ENCODE measurements at places on chromosomes 4 and X.

- DNase-seq, result no peak
Measured at GRCh38 chr4:86717651-86718050, 123.5 kb downstream of the PTPN13 start.

- no peak for DNase-seq
Measured at GRCh38 chr4:88014386-88014905, 7.0 kb downstream of the PKD2 start.

DNA sequence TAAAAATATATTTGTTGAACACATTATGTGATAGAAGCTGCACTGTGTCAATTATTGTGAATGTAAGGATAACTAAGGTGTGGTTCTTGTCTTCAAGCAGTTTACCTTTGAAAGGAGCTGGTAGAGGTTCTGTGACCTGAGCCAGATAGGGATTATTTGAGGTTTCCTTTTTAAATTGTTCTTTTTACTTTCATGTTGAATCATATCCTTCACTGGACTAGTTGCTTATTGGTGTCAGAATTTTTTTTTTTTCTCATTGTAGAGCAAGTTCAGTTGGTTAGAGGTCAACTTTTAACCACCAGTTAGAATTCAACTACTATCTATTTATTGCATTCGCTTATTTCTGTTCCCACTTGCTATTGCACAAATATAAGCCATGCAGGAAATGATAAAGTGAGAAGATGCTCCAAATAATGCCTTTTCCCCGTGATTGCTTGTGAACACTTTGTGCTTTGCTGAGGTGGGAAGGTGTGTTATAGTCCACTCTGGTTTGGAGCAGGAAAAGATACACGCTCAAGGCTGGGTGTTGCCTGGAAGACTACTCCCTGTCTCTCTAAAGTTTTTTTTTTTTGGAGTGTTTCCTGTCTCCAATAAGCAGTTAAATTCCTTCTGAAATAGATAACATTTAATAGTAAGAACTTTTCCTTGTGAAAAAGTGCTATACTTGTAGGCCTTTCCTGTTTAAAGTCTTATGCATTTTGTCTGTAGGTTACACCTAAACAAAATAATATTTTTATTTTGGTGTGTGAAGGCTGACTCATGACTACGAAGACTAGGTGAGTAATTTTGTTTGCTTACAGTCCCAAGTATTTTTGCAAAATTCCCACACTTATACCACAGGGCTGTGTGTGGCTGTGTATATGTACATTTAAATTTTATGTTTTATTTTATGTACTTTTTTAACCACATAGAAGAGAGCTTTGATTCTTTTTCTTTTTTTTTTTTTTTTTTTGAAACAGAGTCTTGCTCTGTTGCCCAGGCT lies 83.8 kb upstream of the LCORL start:
- DNase-seq, result no peak

DNA sequence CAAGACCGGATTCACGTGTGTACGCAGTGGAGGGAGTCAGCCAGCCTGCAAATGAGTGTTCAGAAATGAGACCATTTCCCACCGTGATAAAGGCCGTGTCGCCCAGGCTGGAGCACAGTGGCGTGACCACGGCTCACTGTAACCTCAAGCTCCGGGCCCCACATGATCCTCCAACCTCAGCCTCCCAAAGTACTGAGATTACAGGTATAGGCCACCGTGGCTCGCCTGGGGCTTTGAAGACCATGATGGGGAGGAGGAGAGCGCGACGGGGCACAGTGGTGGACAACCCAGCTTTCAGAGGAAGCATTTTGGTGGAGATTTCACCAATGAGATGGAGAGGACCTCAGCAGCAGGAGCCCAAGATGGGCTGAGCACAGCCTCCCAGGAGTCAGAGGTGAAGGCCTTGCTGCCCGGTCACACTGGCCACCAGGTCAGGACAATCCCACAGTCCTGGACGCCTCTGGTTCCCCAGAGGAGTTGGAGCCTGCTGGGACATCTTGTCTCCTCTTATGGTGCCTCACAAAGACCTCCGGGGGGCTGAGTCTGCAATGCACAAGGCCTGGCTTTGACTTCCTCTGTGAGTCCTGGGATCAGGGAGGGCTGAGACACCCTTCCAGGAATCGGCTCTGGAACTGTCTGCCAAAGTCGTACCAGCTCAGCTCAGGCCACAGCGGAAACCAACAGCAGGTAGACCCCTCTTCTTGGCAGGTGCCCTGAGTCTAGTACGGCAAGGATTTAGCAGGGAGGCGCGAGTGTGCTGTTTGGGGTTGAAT lies 22.4 kb upstream of the MXD4 start:
- no peak for DNase-seq

DNA sequence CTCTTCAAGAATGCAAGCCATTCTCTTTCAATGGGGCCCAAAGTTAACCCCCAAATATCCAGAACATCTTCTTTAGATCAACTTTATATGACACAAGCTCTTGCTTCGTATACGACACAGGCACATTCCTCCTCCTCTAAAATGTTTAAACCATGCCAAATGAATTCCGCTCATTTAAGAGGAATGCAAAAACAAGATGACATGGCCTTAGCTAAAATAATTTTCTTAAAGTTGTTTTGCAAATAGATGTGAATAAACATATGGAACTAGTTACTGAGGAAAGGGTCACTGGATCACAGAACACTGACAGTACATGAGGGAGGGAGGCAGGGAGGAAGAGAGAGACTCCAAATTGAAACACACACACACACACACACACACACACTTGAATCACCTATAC lies 97.4 kb downstream of the RASL11B start:
- no peak for DNase-seq

GRCh38 chr4:3433138-3433869 lies 8.5 kb upstream of the HGFAC start:
- no peak for DNase-seq

DNA sequence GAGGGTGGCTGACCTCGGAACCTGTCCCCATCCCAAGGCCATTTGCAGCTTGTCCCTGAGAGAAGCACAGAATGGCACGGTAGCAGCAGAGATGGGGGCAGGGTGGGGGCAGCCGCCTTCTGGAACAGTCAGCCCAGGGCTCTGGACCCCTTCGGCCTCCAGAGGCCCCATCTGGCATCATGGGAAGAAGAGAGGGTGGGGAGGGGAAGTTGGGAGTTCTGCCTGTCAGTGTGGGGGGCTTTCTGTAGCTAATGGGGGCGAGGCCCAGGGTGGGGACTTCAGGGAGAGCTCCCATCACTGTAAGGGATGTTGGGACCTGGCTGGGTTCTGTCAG lies 62.9 kb upstream of the ADRA2C start:
- no peak for DNase-seq

GRCh38 chr4:175875993-175876771 lies 64.1 kb upstream of the GPM6A start:
- DNase-seq, result no peak

DNA sequence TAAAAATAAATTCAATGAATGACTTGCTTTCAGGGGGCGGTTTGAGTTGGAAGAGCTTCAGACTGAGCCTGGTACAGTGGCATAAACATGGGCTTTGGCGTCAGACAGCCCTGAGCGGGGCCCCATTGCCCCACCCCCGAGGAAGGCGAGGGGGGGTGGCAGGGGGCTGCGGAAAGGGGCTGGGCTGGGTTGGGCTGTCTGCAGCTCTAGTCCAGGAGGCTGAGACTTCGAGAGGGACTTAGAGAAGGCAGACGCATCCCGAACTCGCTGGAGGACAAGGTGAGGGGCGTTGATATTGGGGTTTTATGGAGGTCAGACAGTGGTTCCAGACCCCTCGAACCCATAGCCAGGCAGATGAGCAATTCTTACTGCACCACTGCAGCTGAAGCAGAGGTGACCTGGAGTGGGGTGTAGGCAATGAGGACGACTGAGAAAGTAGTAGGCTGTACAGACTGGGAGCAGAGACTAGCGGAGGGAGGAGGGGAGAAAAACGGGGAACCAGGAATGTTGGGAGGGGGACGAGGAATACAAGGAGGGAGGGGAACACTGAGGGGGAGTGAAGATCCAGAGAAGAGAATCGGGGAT lies at the start of gene MAGED2:
Gene MAGED2 (plus strand): TSS at position 222 of the 585 bp plus-strand sequence. CDS start 1,587 bp downstream, outside the sequence.
- peak; percentile 23 for DNase-seq

DNA sequence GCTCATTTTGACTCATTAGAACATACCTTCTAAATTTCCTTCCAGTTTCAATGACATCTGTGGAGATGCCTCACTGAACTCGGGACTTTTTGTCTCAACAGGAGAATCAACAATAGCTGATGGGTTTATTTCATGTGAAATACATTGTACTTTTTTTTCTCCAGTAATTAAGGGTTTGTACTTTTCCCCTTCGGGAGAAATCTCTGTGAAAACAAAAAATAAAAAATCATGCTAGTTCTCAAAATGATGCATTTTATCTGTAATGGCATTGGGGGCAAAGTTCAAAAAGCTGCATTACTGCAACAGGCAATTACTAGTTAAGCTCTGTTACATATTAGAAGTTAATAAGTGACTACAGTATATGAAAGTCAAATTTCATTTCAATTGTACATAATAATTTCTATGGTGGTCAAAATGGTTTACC lies 167.3 kb upstream of the SH3RF1 start:
- no peak for DNase-seq

- DNase-seq, result no peak
Measured at GRCh38 chr4:176350671-176351070, 30.9 kb downstream of the SPCS3 start.

GRCh38 chr4:105483840-105484239 lies 10.0 kb upstream of the PPA2 start:
- DNase-seq, result no peak

GRCh38 chr4:156169011-156169410 lies 215.3 kb upstream of the CTSO start:
- DNase-seq, result peak; percentile 33

DNA sequence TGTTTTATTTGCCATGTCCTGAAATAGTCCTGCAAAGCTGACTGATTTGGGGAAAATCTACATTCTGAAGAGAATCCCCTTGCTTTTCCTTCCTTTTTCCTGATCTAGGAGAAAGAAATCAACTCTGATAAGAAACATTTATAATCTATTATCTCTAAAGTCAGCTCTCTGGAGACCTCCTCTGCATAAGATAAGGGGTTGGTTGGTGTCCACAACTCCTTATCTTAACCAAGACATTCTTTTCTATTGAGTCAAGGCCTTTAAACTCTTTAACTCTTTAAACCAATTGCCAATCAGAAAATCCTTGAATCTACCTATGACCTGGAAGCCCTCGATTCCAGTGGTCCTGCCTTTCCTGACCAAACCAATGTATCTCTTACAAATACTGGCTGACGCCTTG lies 373.6 kb upstream of the RASGEF1B start:
- no peak for DNase-seq

DNA sequence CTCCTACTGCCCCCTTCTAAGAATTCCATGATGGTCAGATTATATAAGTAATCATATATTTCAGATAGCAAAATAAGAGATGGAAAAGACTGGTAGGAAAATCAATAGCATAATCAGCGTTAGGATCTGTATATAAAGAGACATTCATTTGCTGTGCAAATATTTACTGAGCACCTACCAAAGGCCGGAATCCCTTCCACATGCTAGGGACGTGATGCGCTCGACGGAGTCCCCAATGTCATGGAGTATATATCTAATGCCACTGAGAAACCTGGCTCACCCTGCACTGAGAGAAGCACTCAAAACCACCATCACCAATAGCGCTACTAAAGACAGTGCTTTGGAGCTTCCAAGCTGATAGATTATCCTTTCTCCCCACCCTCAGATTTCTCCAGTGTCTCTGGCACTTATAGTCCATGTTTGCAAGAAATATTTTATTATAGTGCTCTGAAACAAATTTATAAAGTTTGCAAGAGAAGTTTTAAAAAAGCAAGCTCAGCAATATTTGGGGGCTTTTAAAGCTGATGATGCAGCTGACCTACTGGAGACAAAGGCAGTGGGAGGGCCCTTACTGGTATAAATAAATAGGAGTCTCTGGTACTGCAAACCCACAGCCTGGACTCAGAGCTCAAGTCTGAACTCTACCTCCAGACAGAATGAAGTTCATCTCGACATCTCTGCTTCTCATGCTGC lies at the start of gene CXCL13:
Gene CXCL13 (plus strand): TSS at position 611 of the 693 bp plus-strand sequence. CDS start 46 bp downstream, at position 657.
- DNase-seq, result no peak

DNA sequence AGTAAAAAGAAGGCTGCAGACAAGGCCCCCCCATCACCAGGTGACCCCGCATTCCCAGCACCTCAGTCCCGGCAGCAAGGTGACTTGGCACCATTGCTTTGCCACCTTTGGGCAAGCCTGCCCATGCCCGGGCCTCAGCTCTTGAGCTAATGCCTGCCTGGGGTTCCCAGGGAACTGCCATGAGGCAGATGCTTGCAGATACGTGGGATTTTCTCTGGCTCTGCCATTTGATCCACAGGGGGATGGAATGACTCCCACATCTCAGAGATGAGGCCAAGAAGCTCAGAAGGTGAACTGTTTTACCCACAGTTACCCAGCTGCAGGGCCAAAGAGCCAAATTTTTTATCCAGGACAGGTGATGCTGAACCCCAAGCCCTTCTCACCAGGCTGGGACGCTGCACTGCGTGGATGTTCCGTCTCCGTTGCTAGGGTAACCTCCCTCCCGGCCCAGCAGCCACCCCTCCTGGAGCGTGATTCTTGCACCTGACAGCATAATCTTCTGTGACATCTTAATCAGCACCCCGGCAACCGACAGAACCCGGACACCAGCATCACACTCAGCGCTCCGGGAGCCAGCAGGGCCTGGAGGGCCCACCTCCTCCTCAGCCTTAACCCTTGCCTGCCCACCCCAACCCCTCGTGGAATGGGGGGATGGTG lies 15.7 kb upstream of the MSX1 start:
- no peak for DNase-seq

- no peak for DNase-seq
Measured at GRCh38 chr4:168472920-168473319, 7.4 kb downstream of the DDX60L start.

GRCh38 chrX:45322382-45322781 lies 121.7 kb upstream of the DIPK2B start:
- peak; percentile 21 for DNase-seq

GRCh38 chr4:80803337-80803736 lies 227.2 kb upstream of the BMP3 start:
- DNase-seq, result no peak

GRCh38 chrX:94288972-94289371 lies 615.0 kb downstream of the FAM133A start:
- no peak for DNase-seq

DNA sequence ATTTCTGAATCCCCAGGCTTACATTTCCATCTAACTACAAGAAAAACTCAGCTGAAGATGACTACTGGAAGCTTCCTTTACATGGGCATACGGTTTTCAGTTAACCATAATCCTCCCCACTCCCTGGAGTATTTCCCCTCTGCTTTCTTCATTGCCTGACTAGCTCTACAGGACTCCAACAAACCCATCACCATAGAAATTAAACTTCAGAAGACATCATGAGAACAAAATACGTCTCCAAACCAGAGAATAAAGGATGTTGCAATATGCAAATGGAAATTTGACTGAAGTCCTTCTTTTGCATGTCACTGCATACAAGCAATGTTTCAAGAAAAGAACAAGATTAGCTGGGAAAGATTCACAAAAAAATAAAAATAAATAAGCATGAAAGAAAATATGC lies 170.2 kb upstream of the PCDH18 start:
- DNase-seq, result no peak

GRCh38 chr4:147361726-147362125 lies 119.2 kb upstream of the EDNRA start:
- no peak for DNase-seq

- no peak for DNase-seq
Measured at GRCh38 chrX:45232139-45232538, 31.5 kb upstream of the DIPK2B start.

GRCh38 chr4:48710446-48711209 lies 69.5 kb downstream of the FRYL start:
- no peak for DNase-seq

- DNase-seq, result no peak
Measured at GRCh38 chr4:2809610-2810180, 16.8 kb downstream of the SH3BP2 start.

Data from iPS-NIHi11 (cell line).